ENCODE measurements at places on chromosomes 3 and 15.

GRCh38 chr3:139481116-139481515, 4.8 kb upstream of the RBP2 start:
- no peak overlapping the region for H3K4me3 ChIP-seq
- H3K27ac ChIP-seq, result no peak overlapping the region
- DNase-seq, result no peak
- H3K4me1 ChIP-seq, result no peaks in the 10 kb centered on the region
- no peaks in the 10 kb centered on the region for H3K36me3 ChIP-seq
- no peaks in the 10 kb centered on the region for H3K27me3 ChIP-seq

GRCh38 chr3:119314821-119315220, 20.6 kb downstream of the ARHGAP31 start:
- DNase-seq, result no peak
- no peaks in the 10 kb centered on the region for H3K36me3 ChIP-seq
- H3K27ac ChIP-seq, result no peak overlapping the region
- H3K4me3 ChIP-seq, result no peak overlapping the region
- H3K27me3 ChIP-seq, result peaks cover 23% of the 10 kb centered on the region

DNA sequence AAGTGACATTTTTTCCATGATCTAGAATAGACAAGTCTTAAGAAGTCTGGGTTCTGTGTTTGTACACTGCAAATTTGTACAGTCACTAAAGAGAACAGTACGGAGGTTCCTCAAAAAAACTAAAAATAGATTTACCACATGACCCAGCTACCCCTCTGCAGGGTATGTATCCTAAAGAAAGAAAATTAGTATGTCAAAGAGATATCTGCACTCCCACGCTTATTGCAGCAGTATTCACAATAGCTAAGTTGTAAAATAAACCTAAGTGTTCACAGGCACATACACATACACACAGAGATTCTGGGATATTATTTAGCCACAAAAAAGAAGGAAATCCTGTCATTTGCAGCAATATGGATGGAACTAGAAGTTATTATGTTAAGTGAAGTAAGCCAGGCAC, 120.4 kb downstream of the ZIC1 start:
- no peak overlapping the region for H3K4me3 ChIP-seq
- DNase-seq, result no peak
- no peaks in the 10 kb centered on the region for H3K27me3 ChIP-seq
- no peak overlapping the region for H3K27ac ChIP-seq

- H3K36me3 ChIP-seq, result no peaks in the 10 kb centered on the region
- H3K4me1 ChIP-seq, result peaks cover 13% of the 10 kb centered on the region
- H3K4me3 ChIP-seq, result no peak overlapping the region
- no peak for DNase-seq
- H3K27me3 ChIP-seq, result no peaks in the 10 kb centered on the region
Observed at GRCh38 chr15:86876387-86876944, 796.8 kb downstream of the AGBL1 start.

DNA sequence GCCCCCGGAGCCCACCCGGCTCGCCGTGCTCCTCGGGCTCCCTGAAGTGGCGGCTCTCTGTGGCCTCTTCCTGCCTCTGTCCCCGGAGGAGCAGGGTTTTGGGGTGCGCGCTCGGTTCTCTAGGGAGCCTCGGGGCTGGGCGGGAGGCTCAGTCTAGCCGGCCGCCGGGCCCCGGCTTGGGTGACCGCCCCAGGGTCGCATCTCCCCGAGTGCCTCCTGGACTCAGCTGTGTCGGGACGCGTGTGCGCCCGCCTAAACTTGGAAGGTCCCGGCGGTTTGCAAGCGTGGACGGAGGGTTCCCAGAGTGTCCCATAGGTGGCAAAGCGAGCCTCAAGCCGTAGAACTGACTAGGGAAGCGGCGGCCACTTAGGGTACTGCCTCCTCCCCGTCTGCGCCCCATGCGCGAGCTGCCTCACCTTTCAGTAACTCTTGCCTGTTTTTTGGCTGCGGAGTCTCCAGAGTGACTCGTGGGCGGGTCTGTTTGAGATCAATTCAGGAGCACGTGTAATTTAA, 601 bp downstream of the ACTL6A start:
- H3K4me1 ChIP-seq, result peaks cover 9% of the 10 kb centered on the region
- H3K4me3 ChIP-seq, result peak overlapping the region; percentile 88
- H3K27ac ChIP-seq, result peak overlapping the region; percentile 86
- peak; percentile 87 for DNase-seq
- no peaks in the 10 kb centered on the region for H3K27me3 ChIP-seq

GRCh38 chr3:11335056-11335608, 62.9 kb downstream of the ATG7 start:
- no peaks in the 10 kb centered on the region for H3K4me1 ChIP-seq
- peak; percentile 54 for DNase-seq
- no peaks in the 10 kb centered on the region for H3K36me3 ChIP-seq
- H3K27me3 ChIP-seq, result no peaks in the 10 kb centered on the region
- no peak overlapping the region for H3K4me3 ChIP-seq
- H3K27ac ChIP-seq, result no peak overlapping the region

GRCh38 chr3:13812034-13812471, 67.8 kb downstream of the WNT7A start:
- no peak overlapping the region for H3K27ac ChIP-seq
- no peak overlapping the region for H3K4me3 ChIP-seq
- H3K27me3 ChIP-seq, result no peaks in the 10 kb centered on the region

DNA sequence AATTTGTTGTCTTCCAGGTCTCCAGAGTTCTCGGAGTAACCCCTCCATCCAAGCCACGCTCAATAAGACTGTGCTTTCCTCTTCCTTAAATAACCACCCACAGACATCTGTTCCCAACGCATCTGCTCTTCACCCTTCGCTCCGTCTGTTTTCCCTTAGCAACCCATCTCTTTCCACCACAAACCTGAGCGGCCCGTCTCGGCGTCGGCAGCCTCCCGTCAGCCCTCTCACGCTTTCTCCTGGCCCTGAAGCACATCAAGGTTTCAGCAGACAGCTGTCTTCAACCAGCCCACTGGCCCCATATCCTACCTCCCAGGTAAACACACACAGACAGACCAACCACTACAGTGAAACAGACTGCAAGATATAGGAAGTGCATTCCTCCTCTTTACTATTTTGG, 87.9 kb upstream of the BLM start:
- no peaks in the 10 kb centered on the region for H3K27me3 ChIP-seq
- H3K4me1 ChIP-seq, result peaks cover 6% of the 10 kb centered on the region
- H3K36me3 ChIP-seq, result no peaks in the 10 kb centered on the region
- no peak overlapping the region for H3K27ac ChIP-seq

GRCh38 chr3:118705487-118706219, 329.0 kb downstream of the IGSF11 start:
- H3K36me3 ChIP-seq, result no peaks in the 10 kb centered on the region
- peaks cover 11% of the 10 kb centered on the region for H3K4me1 ChIP-seq
- H3K27me3 ChIP-seq, result no peaks in the 10 kb centered on the region
- peak; percentile 42 for DNase-seq
- H3K4me3 ChIP-seq, result no peak overlapping the region

DNA sequence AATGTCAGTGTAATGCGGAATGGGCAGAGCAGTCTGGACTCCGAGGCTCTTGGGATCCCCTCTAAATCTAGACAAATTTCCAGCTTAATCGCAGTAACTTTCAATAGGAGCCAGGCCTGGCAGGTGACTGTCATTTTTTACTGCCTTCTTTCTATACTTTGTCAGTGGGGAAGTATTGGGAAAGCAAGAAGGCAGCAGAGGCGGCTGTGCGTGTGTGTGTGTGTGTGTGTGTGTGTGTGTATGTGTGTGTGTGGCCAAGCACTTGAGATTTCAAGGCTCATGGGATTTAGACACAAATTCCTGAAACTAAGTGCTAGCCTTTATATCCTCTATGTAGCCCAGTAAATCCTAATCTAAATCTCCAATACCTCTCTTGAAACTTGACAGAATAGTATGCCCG, 49.3 kb upstream of the ANKRD34C start:
- no peaks in the 10 kb centered on the region for H3K36me3 ChIP-seq
- H3K27ac ChIP-seq, result no peak overlapping the region
- no peak for DNase-seq
- H3K4me3 ChIP-seq, result no peak overlapping the region
- no peaks in the 10 kb centered on the region for H3K27me3 ChIP-seq
- no peaks in the 10 kb centered on the region for H3K4me1 ChIP-seq

- H3K27me3 ChIP-seq, result no peaks in the 10 kb centered on the region
- no peak for DNase-seq
- H3K27ac ChIP-seq, result no peak overlapping the region
- H3K4me3 ChIP-seq, result no peak overlapping the region
- H3K4me1 ChIP-seq, result no peaks in the 10 kb centered on the region
Observed at GRCh38 chr3:149442851-149443544, 31.5 kb upstream of the TM4SF4 start.

- no peaks in the 10 kb centered on the region for H3K36me3 ChIP-seq
- DNase-seq, result no peak
- no peak overlapping the region for H3K27ac ChIP-seq
Observed at GRCh38 chr15:50884540-50884939, 23.9 kb upstream of the AP4E1 start.

GRCh38 chr3:51337666-51338065, 47.4 kb upstream of the MANF start:
- H3K4me1 ChIP-seq, result peaks cover 18% of the 10 kb centered on the region
- no peak overlapping the region for H3K4me3 ChIP-seq
- H3K27ac ChIP-seq, result no peak overlapping the region
- DNase-seq, result no peak
- H3K36me3 ChIP-seq, result no peaks in the 10 kb centered on the region

DNA sequence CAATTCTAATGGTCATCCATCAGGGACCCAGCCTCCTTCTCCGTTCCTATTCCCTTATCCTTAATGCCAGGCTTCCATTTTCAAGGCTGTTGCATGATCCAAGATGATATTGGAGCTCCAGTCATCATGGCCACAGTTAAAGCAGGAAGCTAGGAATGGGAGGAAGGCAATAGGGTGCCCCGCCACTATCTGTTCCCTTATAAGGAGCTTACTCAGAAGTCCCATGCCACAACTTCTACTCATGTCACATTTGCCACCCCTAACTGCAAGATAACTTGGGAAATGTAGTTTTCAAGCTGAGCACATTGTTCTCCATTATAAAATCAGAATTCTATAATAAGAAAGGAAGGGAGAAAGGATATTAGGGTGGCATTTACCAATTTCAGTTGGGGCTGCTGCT, 38.6 kb upstream of the SPSB4 start:
- H3K27me3 ChIP-seq, result peaks cover 10% of the 10 kb centered on the region
- DNase-seq, result no peak
- H3K4me1 ChIP-seq, result no peaks in the 10 kb centered on the region
- H3K27ac ChIP-seq, result no peak overlapping the region
- H3K36me3 ChIP-seq, result no peaks in the 10 kb centered on the region

DNA sequence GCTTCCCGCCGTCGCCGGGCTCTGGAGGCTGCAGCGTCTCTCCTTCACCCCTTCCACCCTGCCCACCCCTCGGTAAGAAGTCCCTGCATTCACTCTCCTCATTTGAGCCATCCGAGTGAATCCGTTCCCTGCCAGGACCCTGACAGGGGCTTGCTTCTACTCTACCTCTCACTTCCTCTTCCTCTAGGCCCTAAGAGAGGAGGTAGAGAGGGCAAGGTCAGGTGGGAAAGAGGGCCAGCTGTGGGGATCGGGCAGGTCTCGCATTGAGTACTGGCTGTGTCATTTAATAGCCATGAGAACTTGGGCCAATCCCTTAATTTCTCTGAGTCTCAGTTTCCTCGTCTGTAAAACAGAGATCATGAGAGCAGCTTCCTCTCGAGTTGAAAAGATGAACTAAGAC, 283.6 kb downstream of the UACA start:
- H3K36me3 ChIP-seq, result no peaks in the 10 kb centered on the region
- no peaks in the 10 kb centered on the region for H3K27me3 ChIP-seq
- H3K27ac ChIP-seq, result no peak overlapping the region

GRCh38 chr3:62876064-62876463, 848 bp upstream of the CADPS start:
- H3K4me3 ChIP-seq, result peak overlapping the region; percentile 93
- H3K27ac ChIP-seq, result no peak overlapping the region
- no peaks in the 10 kb centered on the region for H3K36me3 ChIP-seq
- DNase-seq, result peak; percentile 94
- H3K27me3 ChIP-seq, result peaks cover 5% of the 10 kb centered on the region
- peaks cover 12% of the 10 kb centered on the region for H3K4me1 ChIP-seq

GRCh38 chr15:94164202-94164807, 67.1 kb upstream of the MCTP2 start:
- H3K27ac ChIP-seq, result no peak overlapping the region
- no peaks in the 10 kb centered on the region for H3K36me3 ChIP-seq
- H3K4me3 ChIP-seq, result no peak overlapping the region

- H3K27ac ChIP-seq, result no peak overlapping the region
Observed at GRCh38 chr3:190346541-190346940, 24.3 kb upstream of the CLDN1 start.

DNA sequence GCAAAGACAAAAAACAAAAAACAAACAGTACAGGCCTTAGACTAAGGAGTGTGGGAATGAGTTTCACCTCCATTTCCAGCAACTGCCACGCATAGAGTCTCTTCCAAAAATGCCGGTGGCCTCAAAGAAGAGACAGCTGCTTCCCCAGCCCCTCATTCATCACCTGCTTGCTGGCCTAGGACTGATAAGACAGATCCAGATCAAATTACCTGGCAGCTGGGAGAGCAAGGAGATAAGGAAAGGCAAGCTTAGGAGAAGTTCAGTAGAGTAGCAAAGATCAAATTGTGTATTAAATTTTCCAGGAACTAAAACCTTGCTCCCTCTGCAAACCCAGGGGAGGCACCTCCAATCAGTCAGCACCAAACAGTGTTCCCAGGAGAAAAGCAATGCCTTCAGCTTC, 325.8 kb upstream of the CTNNB1 start:
- DNase-seq, result no peak
- no peak overlapping the region for H3K27ac ChIP-seq
- H3K36me3 ChIP-seq, result no peaks in the 10 kb centered on the region
- H3K27me3 ChIP-seq, result no peaks in the 10 kb centered on the region

GRCh38 chr15:39502082-39502447, 78.8 kb upstream of the THBS1 start:
- H3K27ac ChIP-seq, result no peak overlapping the region
- DNase-seq, result no peak
- no peaks in the 10 kb centered on the region for H3K4me1 ChIP-seq
- H3K27me3 ChIP-seq, result no peaks in the 10 kb centered on the region
- H3K4me3 ChIP-seq, result no peak overlapping the region

DNA sequence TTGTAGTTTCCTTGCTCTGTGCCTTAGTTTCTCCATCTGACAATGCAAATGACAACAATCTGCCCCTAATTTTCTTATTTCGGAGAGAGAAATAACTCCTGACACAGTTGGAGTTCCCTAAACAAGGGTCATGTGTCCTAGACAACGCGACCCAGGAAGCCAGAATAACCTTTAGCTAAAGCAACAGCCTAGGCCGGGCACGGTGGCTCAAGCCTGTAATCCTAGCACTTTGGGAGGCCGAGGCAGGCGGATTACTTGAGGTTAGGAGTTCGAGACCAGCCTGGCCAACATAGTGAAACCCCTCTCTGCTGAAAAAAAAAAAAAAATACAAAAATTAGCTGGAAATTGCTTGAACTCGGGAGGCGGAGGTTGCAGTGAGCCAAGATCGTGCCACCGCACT, 49.9 kb downstream of the MCF2L2 start:
- H3K27ac ChIP-seq, result no peak overlapping the region
- no peaks in the 10 kb centered on the region for H3K36me3 ChIP-seq
- H3K4me1 ChIP-seq, result no peaks in the 10 kb centered on the region

- no peak for DNase-seq
- H3K27me3 ChIP-seq, result no peaks in the 10 kb centered on the region
- H3K4me1 ChIP-seq, result no peaks in the 10 kb centered on the region
- H3K27ac ChIP-seq, result no peak overlapping the region
- H3K36me3 ChIP-seq, result no peaks in the 10 kb centered on the region
Observed at GRCh38 chr3:126723801-126724200, 19.8 kb downstream of the CHCHD6 start.

GRCh38 chr3:158110658-158111018, 749 bp downstream of the RSRC1 start:
- peaks cover 6% of the 10 kb centered on the region for H3K4me1 ChIP-seq
- no peak for DNase-seq
- H3K36me3 ChIP-seq, result no peaks in the 10 kb centered on the region
- no peak overlapping the region for H3K27ac ChIP-seq

GRCh38 chr15:70636540-70637165, 126.7 kb downstream of the UACA start:
- no peak overlapping the region for H3K4me3 ChIP-seq
- peaks cover 24% of the 10 kb centered on the region for H3K4me1 ChIP-seq
- H3K27me3 ChIP-seq, result no peaks in the 10 kb centered on the region
- no peaks in the 10 kb centered on the region for H3K36me3 ChIP-seq
- DNase-seq, result peak; percentile 37

All from neural progenitor cell (in vitro differentiated cells).